ENCODE measurements at places on chromosomes 5 and 9. TPM values are rescaled to one million over a fixed set of nuclear protein-coding genes. Genes with fewer than 3 reads are reported as not detected.

DNA sequence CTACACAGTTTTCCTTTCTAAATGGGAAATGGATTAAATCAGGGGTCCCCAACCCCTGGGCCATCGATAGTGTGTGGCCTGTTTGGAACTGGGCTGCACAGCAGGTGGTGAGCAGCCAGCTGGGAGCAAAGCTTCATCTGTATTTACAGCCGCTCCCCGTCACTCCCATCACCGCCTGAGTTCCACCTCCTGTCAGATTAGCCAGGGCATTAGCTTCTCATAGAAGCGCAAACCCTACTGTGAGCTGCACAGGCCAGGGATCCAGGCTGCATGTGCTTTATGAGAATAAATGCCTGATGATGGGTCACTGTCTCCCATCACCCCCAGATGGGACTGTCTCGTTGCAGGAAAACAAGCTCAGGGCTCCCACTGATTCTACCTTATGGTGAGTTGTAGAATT, 41.2 kb upstream of the FLT4 start:
- DNase-seq: no peak

- no peak for DNase-seq
These were observed 10.6 kb downstream of the DDX46 start for GRCh38 chr5:134769206-134769605.

DNA sequence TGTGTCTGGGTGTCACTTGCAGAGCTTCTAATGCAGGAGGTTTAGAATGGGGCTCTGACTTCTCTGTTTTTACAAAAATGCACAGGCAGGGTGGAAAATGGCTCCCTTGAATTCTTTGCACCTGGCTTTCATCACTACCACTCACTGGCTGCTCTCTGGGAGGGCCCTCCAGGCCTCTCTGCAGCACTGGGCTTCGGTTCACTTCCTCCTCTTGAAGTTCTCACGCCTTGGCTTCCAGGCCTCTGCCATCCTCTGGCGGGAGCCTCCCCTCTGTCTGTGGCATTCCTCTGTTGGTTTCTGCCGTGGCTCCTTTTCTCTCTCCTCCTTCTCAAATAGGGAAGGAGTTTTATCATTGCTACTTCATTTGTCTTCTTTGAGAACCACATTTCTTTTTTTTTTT, 2.8 kb upstream of the PRLR start:
- DNase-seq: no peak

DNA sequence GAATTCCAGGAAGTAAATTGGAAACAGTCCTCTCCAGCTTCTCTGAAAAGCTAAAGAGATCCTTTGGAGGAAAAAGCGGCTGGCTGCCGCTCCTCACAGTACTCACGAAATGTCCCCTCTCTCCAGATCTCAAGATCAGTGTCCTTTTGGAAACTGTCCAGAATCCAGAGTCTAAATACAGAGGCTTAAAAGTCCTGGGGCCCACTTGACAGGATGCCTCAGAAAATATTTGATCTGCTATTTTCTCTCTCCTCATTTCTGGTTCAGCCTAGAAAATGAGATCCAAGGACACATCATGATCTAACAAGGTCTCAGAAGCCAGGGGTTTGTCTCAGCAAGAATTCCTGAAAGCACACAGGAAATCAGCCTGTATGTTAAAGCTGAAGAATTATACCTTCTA, 7.2 kb downstream of the C1QTNF2 start:
- no peak for DNase-seq

DNA sequence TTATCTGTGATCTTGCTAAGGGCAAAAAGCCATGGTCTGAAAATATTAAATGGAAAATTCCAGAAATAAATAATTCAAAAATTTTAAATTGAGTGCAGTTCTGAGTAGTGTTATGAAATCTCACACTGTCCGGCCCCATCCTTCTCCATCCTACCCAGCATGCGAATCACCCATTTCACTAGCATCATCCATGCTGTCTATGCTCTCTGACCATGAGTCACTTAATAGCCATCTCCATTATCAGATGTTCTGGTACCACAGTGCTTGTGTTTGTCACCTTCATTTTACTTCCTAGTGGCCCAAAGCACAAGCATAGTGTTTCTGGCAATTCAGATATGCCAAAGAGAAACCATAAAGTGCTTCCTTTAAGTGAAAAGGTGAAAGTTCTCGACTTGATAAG, 63.3 kb upstream of the SMC5 start:
- DNase-seq: no peak

GRCh38 chr5:83244516-83244915, 167.2 kb downstream of the XRCC4 start:
- DNase-seq: no peak

- peak; percentile 44 for DNase-seq
These were observed 55.7 kb downstream of the TSSK1B start for GRCh38 chr5:113378959-113379541.

GRCh38 chr5:170611449-170612090, 107.8 kb downstream of the KCNIP1 start:
- no peak for DNase-seq

GRCh38 chr5:171813813-171814490, 28.3 kb downstream of the SMIM23 start:
- DNase-seq: no peak

DNA sequence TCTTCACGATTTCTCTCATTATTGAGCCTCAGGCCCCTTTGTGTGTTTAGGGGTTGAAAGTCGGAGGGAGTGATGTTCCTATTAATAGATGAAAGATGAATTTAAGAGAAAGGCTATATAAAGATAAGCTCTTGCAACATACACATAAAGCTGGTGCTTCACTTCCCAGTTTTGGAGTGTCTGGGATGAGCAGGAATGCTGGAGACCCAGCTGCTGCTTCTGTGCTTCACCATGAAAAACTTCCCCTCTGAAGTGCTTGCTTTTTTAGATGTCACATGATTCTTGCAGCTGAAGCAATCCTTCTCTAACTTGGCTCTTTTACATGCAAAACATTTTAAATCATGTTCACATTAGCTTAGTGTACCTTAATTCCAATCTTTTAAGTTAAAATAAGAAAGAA, 19.7 kb upstream of the SNCAIP start:
- DNase-seq: no peak

DNA sequence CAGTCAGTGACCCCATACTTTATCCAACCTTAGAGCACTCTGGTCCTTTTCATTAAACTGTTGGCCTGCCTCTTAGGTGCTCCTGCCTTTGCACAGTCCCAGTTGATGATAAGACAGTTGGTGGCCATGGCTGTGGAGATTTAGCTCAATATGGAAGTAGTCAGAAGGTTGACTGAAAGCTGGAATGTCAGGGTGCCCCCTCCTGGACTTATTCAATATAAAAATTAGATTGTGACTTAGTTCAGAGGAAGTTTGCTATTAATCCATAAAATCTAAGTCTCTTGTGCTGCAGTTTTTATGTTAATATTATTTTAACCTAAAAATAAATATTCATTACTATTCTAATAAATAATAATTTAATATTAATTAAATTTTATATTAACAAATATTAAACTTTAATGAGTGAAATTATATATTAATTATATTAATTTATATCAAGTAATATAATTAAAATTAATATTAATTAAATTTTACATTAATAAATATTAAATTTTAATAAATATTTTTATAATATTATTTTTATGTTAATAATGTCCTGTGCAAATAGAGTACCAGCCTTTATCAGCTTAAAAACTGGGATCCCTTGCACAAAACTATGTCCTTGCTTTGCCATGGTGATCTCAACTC, 77.7 kb upstream of the ADAMTSL1 start:
- DNase-seq: no peak

DNA sequence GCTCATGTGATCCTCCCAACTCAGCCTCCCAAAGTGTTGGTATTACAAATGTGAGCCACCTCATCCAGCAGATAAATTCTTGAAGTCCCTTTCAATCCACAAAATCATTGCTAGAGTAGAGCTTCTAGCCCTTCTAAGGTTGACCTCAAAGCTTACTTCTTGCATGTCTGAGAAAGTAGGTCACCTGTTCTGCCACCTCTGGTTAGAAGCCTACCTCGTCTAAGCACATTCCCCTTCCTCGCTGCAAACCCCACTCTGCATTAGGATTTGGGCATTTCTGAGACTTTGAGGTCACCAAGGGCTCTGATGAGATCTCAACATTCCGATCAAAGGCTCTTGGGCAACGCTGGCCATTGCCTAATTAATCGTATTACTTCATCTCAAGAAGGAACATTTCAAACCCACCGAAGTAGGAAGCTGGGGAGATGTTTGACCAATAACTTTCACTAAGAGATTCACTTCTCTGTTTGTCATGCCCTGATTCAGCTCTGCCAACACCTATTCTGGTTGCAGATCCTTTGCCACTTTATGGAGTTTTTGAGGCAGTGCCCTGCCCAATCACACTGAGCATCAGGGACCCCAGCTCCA, 8.6 kb downstream of the ADAM19 start:
- peak; percentile 35 for DNase-seq

DNA sequence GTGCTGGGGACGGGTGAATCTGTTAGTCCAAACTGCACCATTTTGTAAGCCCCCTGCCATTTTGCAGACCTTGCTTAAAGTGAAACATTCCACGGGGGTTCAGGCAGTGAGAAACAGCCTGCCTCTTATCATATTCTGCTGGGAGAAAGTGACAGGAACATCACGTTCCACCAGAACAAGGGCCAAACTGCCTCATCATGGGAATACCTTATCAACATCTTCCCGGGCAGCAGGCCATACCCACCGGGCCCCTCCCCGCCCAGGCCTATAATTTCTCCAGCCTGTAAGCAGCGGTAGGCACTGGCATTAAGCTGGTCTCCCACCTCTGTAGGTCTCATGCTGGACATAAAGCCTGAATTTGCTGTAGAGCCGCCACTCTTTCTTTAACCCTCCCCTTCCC, 1.5 kb upstream of the CFAP77 start:
- peak; percentile 69 for DNase-seq

- DNase-seq: no peak
These were observed 559 bp downstream of the ROR2 start for GRCh38 chr9:91949392-91949945.

DNA sequence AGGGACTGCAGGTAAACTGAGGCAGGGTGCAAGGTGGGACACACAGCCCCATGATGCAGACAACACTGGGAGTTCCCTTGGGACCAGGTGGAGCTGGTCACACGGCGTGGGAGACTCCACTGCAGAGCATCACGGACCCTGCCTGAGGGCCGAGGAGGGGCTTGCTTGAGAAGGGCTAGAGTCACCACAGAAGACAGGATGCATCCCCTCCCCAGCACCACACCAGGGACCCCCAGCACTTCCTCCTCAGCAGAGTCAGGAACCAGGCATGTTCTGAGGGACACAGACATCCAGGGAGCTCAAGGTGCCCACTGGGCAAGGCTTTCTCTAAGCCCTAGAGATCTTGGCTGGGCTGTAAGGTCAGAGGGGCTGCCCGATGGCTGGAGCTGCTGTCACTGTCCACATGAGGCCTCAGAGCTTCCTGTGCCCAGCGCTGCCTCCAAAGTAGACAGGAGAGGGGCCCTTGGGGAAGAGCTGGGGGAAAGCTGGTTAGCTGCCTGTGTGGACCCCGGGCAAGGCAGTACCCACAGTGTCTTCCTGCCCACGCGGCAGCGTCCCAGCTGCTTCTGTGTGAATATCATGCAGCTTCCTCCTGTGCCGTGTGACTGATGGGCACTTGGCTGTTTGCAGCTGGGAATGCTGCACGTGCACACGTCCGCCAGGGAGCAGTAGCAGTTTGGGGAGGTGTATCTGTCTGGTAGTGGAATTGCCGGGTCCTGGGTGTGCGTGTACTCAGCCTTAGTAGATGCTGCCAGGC, 176.6 kb downstream of the CACNA1B start:
- DNase-seq: no peak

- no peak for DNase-seq
These were observed 19.9 kb upstream of the TMEM250 start for GRCh38 chr9:136138566-136138965.

GRCh38 chr5:112018846-112019245, 261.9 kb upstream of the NREP start:
- no peak for DNase-seq

DNA sequence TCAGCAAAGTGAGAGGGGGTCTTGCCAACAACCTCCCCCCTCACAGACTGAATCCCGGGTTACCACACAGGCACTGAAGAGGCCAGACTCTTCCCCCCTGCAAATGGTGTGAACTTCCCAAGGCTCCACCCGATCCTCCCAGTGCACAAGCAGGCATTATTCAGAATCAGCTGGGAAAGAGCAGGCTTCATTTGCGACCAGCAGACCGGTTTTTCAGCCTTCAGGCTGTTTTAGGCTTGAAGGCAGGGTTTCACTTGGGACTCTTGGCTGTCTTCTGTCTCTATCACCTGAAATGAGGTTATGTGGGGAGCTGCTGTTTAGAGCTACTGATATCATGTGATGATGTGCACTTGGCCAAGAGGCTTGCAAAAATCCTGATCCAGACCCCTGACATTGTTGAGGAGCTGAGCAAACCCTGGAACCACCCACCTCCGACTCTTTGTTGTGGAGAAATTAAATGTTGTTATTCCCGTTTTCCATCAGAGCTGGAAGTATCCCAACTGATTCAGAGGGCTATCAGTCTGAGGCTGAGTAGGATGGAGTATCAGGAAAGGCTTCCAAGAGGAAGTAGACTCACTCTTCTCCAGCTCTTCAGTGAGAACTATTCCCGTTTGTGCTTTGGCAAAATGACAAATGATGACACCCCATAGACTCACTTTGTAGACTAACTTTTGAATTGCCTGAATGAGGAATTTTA, 63.3 kb upstream of the ZFR start:
- no peak for DNase-seq

- DNase-seq: no peak
These were observed 269.8 kb downstream of the SYK start for GRCh38 chr9:91071184-91071990.

- DNase-seq: no peak
These were observed 210.2 kb downstream of the FRMD3 start for GRCh38 chr9:83327750-83328622.

GRCh38 chr5:103347716-103348423, 89.3 kb downstream of the MACIR start:
- DNase-seq: no peak

GRCh38 chr9:125750627-125751011, 3.4 kb downstream of the PBX3 start:
- DNase-seq: no peak

DNA sequence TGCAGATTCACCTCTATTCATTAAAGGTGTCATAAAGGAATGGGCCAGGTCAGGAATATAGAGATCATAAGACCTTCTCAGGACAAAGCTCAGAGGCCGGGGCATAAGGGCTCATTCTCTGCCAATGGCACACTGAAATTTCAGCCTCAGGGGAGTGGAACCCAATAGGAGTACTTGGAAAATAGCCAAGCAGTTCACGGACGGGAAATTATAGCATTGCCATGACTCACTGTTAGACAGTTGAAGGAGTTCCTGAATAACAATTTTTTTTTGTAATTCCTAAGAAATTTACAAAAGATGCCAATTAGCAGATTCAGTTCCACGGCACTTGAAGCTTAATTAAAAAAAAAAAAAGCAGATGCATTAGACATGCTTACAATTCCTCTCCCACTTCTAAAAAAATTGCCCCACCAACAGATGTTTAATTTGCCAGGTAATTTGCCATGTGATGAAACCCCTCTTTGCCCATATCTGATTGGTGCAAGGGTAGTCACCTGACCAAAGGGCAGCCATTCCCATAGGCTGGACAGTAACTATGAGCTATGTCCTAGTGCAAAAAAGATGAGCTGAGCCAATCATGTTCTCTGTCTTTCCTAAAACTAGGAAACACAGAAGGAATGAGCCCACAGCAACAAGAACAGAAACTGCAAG, 58.6 kb downstream of the PTCD2 start:
- no peak for DNase-seq

SCGB3A1 gene
- total RNA-seq: not detected

SYNPO gene
- total RNA-seq: 769 TPM

SLCO6A1 gene
- total RNA-seq: not detected

CEP72 gene
- total RNA-seq: 2.5 TPM

C1QTNF2 gene
- total RNA-seq: 2.3 TPM

PCA3 gene
- not detected for total RNA-seq

PCDHGB1 gene
- total RNA-seq: 3.2 TPM

UCK1 gene
- 23.3 TPM for total RNA-seq
